ENCODE measurements at places on chromosomes 2 and 18. TPM values are rescaled to one million over a fixed set of nuclear protein-coding genes. Genes with fewer than 3 reads are reported as not detected.

The ZEB2 gene
- total RNA-seq, result 148 TPM

- H3K36me3 ChIP-seq, result no peaks in the 10 kb centered on the region
- H3K4me1 ChIP-seq, result peaks cover 9% of the 10 kb centered on the region
- DNase-seq, result no peak
- H3K27me3 ChIP-seq, result no peaks in the 10 kb centered on the region
- peak overlapping the region; percentile 77 for H3K27ac ChIP-seq
Measured at GRCh38 chr2:64838817-64839216, 150.4 kb upstream of the SLC1A4 start.

- DNase-seq, result no peak
- H3K4me3 ChIP-seq, result no peak overlapping the region
- no peak overlapping the region for H3K27ac ChIP-seq
- no peaks in the 10 kb centered on the region for H3K36me3 ChIP-seq
- no peaks in the 10 kb centered on the region for H3K4me1 ChIP-seq
Measured at GRCh38 chr2:235898766-235899165, 269.4 kb downstream of the GBX2 start.

DNA sequence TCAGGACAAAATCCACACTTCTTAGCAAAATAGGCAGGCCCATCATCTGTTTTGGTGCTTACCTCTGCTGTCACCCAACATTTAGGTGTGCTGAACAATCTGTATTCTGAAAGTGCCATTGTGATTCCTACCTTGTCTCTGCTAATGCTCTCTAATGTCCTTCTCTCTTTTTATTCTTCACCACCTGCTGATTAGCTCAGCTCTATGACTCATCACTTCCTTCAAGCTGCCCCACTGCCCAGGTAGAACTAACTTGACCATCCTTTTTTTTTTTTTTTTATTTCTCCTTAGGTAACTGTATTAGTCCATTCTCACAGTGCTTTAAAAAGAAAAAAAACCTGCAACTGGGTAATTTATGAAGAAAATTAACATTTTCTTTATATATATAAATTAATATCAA, 478.7 kb upstream of the POU3F3 start:
- H3K27ac ChIP-seq, result no peak overlapping the region
- H3K4me3 ChIP-seq, result no peak overlapping the region
- DNase-seq, result no peak
- no peaks in the 10 kb centered on the region for H3K27me3 ChIP-seq

DNA sequence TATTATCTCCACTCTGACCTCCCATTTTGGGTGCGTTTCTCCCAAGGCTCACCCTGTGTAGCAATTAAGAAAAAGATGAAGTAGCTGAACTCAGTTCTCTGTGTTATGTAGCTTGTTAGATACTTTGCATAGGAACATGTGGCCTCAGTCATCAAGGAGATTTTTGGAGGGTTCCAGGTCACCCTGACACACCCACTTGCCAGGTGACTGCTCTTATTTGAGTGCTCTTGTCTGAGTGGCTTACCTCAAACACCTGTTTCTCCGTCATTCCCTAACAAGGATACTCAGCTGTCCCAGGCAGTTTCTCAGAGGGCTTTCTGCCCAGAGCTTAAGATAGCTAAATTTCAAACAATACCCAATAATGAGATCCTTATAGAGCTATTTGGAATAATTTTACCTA, 577.2 kb upstream of the HNMT start:
- H3K27me3 ChIP-seq, result no peaks in the 10 kb centered on the region
- no peak overlapping the region for H3K4me3 ChIP-seq
- no peak overlapping the region for H3K27ac ChIP-seq
- no peaks in the 10 kb centered on the region for H3K36me3 ChIP-seq
- no peaks in the 10 kb centered on the region for H3K4me1 ChIP-seq

- H3K36me3 ChIP-seq, result peaks cover 26% of the 10 kb centered on the region
- H3K27ac ChIP-seq, result peak overlapping the region; percentile 93
- H3K27me3 ChIP-seq, result no peaks in the 10 kb centered on the region
- DNase-seq, result peak; percentile 87
- H3K4me1 ChIP-seq, result peaks cover 98% of the 10 kb centered on the region
- H3K4me3 ChIP-seq, result no peak overlapping the region
Measured at GRCh38 chr2:54669677-54670484, 53.6 kb upstream of the EML6 start.

Measured in tibial nerve (tissue), 4 donors.